ENCODE measurements at places on chromosomes 3 and 15. TPM values are rescaled to one million over a fixed set of nuclear protein-coding genes. Genes with fewer than 3 reads are reported as not detected.

DNA sequence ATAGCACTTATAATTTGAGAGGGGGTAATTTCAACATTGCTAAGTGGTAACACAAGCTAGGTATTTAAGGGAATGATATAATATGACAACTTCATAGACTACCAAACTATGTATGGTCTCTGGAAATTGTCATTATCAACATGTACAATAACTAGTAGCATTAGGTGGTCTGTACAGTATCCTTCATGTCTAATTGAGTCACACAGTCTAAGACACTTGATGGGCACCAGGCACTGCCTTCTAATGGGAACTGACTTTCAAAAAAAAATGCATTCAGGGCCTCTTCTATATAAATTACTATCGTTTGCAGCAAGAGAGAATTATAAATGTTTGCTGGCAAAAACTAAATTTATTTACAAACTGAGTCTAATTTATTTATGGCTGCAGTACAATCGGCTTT, 271.8 kb downstream of the MECOM start:
- no peak for DNase-seq

GRCh38 chr3:105933871-105934270, 65.1 kb upstream of the CBLB start:
- no peak for DNase-seq

DNA sequence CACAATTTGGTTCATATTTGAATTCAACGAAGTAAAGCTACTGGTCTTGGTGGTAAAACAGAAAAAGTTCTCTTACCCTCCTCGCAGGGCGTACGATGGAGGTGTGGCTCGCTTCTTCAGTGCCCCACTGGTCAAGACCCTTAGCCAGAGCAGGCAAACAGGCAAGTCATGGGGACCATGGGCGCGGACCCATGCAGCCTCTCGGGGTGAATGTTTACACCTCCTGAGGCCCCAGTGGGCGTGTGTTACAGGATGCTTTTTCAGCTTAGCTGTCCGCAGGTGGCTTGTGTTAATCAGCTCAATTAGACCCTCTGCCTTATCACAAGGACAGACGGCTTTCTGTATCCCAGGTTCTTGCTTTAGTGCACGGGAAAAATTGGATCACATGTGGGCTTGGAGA, 991.8 kb downstream of the GBE1 start:
- no peak for DNase-seq

SLC9C1 gene
- not detected for total RNA-seq

DNA sequence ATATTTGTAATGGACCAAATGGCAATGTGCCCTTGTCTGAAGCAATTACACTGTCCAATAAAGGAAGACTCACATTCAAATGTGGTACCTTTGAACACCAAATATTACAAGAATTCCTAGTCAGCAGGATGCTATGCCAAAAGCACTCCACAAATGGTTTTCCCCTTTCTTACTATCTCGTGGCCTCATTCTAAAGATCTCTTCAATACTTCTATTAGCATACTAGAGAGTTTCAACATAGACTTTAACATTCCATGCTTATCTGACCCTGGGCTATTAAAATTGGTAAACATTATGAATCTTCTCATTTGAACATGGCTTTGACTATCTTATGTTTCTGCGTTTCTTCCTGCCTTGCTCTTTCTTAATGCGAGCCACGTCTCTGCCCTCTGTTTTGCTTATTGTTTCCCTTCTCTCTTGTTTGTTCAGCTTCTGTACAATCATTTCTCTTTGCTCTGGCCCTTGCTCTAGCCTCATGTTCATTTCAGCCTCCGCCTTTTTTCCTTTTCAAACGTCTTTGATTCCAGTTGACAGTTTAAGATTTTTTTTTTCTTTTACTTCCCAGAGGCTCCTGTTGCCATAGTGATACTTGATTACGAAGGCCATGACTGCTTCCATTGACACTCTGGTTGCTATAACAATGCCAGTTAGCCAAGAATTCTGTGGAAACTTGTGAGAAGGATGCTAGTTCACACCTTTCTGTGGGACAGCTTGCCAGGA, 49.5 kb upstream of the SLC9A9 start:
- DNase-seq = peak; percentile 55

GRCh38 chr15:41967506-41968206, 4.7 kb downstream of the EHD4 start:
- DNase-seq = peak; percentile 84

IFT122 gene
- total RNA-seq = 30.4 TPM

SEMA7A gene
- 30.4 TPM for total RNA-seq

DNA sequence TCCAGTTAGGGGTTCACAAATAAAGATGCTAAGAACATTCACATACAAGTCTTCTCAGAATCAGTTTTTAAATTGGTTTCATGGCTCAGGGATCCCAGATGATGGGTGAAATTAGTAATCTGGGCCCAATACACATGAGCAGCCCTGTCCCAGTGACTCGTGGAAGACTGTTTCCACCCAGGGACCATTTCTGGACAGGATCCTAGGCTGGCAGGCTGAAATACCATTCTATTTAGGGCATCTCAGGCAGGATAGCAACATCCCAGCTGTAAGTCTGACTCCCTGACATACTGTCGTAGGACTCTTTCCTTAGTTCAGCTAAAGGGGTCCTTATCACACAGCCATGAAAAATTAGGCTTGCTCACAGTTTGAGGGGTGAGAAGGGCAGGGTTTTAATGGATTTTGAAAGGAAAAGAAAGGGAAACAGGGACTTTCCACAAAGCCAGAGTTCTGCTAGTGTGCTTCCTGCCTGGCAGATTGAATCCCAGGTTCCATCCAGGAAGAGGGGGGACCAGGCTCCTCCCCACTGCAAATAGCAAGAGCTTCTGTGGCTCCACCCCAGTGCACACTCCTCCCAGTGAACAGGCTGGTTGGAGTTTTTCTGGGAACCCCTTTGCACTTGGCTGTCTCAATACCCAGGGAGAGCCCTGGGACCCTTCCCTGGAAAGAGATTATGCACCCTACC, 41.3 kb upstream of the LYZL4 start:
- DNase-seq = no peak

GRCh38 chr15:69554279-69554961, 101.8 kb downstream of the RPLP1 start:
- DNase-seq = no peak

CA12 gene
- 114 TPM for total RNA-seq

GRCh38 chr15:86044981-86045380, 34.7 kb upstream of the AGBL1 start:
- no peak for DNase-seq

DNA sequence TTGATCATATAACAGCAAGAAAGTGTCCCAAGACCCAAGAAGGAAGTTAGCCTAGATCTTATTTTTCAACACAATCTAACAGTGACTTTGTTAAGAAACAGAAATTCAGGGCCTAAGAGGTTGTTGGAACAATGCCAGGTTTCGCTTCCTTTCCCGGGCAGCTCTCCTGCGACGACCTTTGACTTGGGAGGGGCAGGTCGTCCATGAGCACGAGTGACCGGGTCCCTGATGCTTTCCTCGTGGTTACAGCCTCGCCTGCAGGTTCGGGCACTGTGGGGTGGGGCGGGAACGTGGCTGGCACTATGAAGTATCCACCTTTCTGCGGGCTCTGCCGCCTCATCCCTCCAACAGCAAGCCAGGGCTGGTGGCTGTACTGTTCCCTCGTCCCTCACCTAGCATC, 90.1 kb upstream of the RGMA start:
- no peak for DNase-seq

LRRIQ4 gene
- total RNA-seq = 0.29 TPM

SERPINI2 gene
- not detected for total RNA-seq

- DNase-seq = no peak
These were observed 1.4 kb upstream of the SLC41A3 start for GRCh38 chr3:126085276-126085675.

DNA sequence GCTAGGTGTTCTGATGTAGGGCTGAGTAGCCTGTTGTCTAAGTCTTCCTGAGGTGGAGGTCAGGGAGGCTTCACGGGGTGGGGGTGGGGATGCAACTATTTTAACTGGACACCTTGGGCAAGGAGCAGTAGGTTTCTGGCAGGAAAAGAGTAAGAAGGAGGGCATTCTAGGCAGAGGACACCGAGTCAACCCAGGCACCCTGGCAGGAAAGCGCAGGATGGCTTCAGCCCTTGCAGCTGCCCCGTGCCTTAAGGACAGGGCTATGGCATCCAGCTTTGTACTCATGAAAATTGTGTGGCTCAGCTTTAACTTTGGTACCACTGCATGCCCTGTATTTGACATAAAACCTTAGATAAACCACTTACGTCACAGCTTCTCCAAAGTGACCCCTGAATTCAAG, 6.4 kb upstream of the FILIP1L start:
- peak; percentile 46 for DNase-seq

PLEKHO2 gene
- total RNA-seq = 38.3 TPM

CEP19 gene
- total RNA-seq = 3.6 TPM

GRCh38 chr3:20916951-20917606, 731.1 kb upstream of the SGO1 start:
- DNase-seq = no peak

NEO1 gene
- total RNA-seq = 64.2 TPM

- peak; percentile 59 for DNase-seq
These were observed 106.5 kb upstream of the SLC4A7 start for GRCh38 chr3:27590437-27591298.

DNA sequence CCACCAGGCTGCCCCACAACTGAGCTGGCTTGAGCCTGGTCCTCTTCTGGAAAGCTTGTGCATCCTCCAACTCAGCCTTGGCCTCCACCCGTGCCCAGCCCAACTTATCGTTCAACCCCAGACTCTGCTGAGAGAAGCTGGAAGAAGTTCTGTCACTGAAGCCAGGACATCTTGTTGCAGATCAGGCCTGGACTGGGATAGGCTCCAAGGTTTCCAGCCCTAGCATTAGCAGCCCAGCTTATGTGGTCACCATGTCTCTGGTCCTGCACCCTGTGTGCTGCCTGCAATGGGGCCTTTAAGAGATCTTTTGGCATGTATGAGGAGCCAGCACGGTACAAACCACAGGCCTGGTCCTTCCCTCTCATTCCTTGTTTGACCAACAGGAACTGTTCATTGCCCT, 15.2 kb upstream of the CAMP start:
- peak; percentile 38 for DNase-seq

FETUB gene
- total RNA-seq = not detected

DNA sequence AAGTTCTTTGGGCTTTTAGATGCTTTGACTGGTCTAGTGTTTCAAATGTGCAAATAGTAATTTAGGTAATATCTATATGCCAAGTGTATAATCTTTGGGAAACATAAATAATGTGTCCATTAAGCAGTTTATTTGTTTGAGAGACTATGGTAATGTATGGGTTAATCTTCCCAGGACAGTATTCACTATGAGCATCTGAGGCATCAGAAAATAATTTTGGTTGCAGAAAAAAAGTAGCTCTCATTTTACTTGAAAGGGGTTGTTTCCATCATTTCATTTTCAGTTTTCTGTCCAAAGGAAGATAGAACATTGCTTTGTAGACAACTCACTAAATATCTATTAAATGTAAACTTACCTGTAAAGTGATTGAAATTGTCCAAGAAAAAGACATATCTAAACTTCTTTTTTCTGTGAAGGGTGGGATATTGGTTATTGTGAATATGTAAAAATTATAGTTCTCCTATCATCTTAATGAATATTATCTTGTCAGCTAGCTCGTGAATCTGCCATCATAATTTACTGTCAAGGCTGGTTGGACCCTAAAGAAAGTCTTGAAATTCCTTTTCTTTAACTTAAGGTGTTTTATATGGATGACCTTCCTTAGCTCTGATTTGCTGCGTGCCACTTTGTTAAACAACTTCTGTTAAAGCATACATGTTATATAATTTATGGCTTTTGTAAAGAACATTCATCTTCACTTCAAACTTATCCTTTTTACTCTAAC, 108.8 kb downstream of the EPHA3 start:
- DNase-seq = peak; percentile 65

RYR3 gene
- total RNA-seq = not detected

- DNase-seq = no peak
These were observed 24.6 kb upstream of the MCCC1 start for GRCh38 chr3:183123891-183124290.

DNA sequence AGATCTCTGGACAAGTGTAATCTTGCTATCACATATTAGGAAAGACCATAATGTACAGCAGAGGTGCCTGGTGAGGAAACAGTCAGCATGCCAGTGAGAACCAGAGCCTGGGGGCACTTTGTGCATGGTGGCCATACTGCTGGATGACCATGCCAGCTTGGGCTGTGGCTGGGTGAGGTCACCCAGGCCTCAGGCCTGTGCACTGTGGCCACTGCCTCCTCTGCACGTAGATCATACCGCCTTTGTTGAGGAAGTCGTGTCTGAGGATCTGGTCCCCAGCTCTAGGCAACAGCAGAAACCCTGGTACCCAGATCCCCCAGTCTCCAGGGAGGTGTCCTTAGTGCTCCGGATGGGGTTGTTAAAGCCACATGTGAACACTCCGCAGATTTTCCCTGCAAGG, 38.9 kb downstream of the ZNF710 start:
- peak; percentile 81 for DNase-seq

CTXN2 gene
- not detected for total RNA-seq

- no peak for DNase-seq
These were observed 39.4 kb downstream of the MOBP start for GRCh38 chr3:39506863-39507262.

DNA sequence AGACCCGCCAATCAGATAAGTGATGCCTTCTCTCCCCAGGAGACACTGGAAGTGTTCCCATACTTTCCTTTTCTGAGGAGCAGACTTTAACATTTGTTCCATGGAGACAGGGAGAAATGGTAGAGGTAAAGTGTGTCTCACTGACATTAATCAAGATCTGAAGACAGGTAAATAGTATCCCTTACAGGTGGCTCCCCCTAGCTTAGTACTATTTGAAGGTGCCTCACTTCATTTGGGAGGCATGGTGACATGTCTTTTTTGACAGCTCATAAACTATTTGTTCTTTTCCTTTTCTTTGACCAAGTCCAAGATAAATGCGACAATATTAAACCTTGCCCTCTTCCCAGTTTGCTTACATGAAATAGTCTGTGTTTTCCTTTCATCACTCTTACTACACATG, 485.6 kb upstream of the IL12A start:
- no peak for DNase-seq

ZNF501 gene
- 7.2 TPM for total RNA-seq

KLF15 gene
- total RNA-seq = 4.4 TPM

DNA sequence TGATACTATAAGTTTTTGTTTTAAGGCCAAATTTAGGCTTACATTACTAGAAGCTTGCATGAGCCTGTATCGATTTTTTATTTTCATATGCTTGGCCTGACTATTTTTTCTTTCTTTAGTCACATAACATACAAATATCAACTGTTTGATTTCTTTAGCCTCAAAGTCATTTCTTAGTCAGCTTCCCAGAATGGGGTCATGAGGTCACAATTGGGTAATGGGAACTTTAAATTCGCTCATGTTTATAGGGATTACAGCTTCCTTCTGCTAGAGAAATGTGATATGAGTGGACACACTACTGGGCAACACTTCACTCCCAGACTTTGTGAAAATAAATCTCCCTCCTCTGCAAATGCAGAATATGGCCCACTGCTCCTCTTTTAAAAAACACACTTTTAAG, 9.1 kb upstream of the TIPARP start:
- DNase-seq = no peak

GRCh38 chr15:60928970-60929369, 300.1 kb downstream of the RORA start:
- no peak for DNase-seq

- DNase-seq = no peak
These were observed 276.7 kb downstream of the ZIC4 start for GRCh38 chr3:147129665-147130064.

NOX5 gene
- 0.36 TPM for total RNA-seq

- no peak for DNase-seq
These were observed 571 bp downstream of the ACAD9 start for GRCh38 chr3:128879991-128880390.

- DNase-seq = peak; percentile 11
These were observed 105.7 kb downstream of the LRRK1 start for GRCh38 chr15:101024706-101025500.

All from osteoblast (primary cell).